Motor neuron (in vitro differentiated cells): ENCODE measurements at places on chromosomes 4 and X. TPM values are rescaled to one million over a fixed set of nuclear protein-coding genes. Genes with fewer than 3 reads are reported as not detected.
A peak's percentile ranks its signal among the peaks of the same experiment; 100 is the strongest.

Gene MAGEA8
- total RNA-seq, result 0.24 TPM in 1 of 2 replicates, not detected in the other

Gene ZNF732
- 0.43 and 0.52 TPM in 2 replicates for total RNA-seq

Gene POF1B
- total RNA-seq, result 0.14 and 0.19 TPM in 2 replicates

GRCh38 chr4:139619644-139620043 is 46.0 kb upstream of the MGST2 start:
- ATAC-seq, result peak; percentile 77

Gene TMEM255A
- total RNA-seq, result 11.3 and 13.6 TPM in 2 replicates

Gene CEP44
- total RNA-seq, result 17.0 and 18.9 TPM in 2 replicates

DNA sequence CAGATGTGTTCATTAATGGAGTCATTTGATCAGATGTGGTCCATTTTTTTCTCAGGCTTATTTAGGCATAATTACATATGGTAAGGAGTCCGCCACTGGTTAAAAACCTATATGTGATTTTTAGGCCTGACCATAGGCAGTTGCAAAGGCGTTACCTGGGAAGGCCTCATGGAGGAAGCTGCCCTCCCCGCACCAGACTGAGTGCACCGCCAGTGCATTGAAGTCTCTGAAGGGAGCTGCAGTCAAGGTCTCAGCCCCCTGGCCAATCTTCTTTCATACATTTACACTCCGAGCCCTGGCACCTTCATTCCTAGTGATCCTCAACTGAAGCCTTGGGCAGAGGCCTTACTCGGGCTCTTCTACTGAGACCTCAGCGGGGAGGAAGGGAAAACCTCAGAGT is 898.2 kb upstream of the AGA start:
- no peak for ATAC-seq

Gene GPC3
- total RNA-seq, result 3.4 and 4.3 TPM in 2 replicates

- ATAC-seq, result peak; percentile 50
Observed at GRCh38 chrX:41449615-41450014, 2.5 kb downstream of the NYX start.

- peak; percentile 50 for ATAC-seq
Observed at GRCh38 chr4:165464813-165465381, 86.1 kb downstream of the CPE start.

DNA sequence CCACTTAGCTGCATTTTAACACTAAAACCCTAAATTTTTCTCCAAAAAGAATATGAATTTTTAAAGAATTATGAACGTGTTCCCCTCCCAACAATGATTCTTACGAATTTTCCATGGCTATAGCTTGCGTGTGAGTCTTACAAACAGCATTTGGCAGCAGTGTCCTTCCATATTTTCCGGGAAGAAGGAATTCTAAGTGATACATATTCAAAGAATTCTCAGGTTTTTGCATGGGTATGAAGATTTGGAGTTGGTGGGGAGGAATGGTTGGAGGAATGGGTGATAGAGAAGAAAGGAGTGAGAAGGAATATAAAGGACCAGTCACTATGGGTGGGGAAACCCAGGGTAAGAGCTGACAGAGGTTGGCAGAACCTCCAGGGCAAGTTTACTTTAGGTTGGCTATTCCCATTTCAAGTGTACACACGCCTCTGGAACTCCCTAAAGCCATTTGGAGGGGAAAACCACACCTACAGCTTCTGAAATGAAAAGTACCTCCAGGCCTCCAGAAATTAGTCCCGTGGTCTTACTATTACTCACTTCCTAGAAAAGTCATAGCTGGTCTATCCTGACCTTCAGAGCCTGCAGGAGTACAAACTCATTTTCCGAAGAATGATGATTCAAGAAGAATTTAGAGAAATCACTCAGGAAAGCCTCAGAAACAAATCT is 420.8 kb upstream of the DIPK2B start:
- ATAC-seq, result no peak

- no peak for ATAC-seq
Observed at GRCh38 chr4:182246401-182247205, 3.4 kb downstream of the TENM3 start.

Gene GRIA3
- 6.8 and 10.0 TPM in 2 replicates for total RNA-seq

DNA sequence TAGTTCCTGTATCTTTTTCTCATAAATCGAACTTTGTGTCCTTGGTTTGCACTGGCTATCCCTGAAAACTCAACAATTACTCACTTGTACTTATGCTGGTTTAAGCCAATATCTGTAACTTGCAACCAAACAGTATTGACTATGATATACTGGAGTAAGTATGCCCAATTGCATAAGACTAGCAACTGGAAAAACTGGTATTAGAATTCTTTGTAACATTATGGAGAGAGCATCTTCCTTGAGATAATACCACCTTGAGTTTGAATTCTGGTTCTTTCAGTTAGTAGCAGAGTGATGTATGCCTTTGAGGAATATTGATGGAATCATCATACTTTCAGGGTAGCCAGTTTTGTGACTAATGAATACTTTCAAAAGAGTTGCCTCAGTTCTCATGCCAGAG is 28.1 kb downstream of the BMP3 start:
- ATAC-seq, result no peak

DNA sequence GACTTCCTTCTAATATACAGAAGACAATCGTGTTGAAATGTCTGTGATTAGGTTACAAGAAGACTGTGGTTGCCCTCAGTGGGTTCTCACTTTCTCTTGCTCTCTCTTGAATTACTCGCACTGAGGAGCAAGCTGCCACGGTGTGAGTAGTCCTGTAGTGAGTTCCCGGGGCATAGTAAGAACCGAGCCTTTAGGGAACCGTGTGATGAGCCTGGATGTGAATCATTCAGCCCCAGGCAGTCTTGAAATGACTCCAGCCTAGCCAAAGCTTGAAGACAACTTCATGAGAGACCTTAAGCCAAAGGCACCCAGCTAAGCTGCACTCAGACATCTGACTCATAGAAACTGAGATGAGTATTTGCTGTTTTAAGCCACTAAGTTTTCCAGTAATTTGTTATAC is 292.7 kb downstream of the SPOCK3 start:
- ATAC-seq, result no peak

Gene NPFFR2
- total RNA-seq, result 0.58 and 0.85 TPM in 2 replicates

- no peak for ATAC-seq
Observed at GRCh38 chr4:119663160-119663788, 34.7 kb upstream of the PDE5A start.

Gene IBSP
- total RNA-seq, result 0.16 TPM in 1 of 2 replicates, not detected in the other

Gene PCDH7
- total RNA-seq, result 37.1 TPM in 2 replicates

- ATAC-seq, result no peak
Observed at GRCh38 chr4:121408-122084, 2.8 kb upstream of the ZNF718 start.

Gene OPHN1
- total RNA-seq, result 5.5 and 9.2 TPM in 2 replicates

Gene GNRHR
- 0.61 and 1.1 TPM in 2 replicates for total RNA-seq

DNA sequence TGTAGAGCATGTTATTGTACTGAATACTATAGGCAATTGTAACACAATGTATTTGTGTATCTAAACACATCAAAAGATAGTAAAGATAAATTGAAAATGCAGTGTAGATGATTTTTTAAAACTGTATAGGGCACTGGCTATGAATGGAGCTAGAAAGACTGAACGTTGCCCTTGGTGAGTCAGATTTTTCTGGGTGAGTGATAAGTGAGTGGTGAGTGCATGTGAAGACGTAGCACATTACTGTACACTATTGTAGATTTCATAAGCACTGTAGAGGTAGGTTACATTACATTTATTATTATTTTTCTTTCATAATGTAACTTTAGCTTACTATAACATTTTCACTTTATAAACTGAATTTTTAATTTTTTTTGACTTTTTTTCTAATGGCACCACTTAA is 1491.6 kb downstream of the TECRL start:
- ATAC-seq, result no peak

- no peak for ATAC-seq
Observed at GRCh38 chr4:55874831-55875230, 21.4 kb downstream of the EXOC1 start.

GRCh38 chrX:15465896-15466651 is 27.1 kb downstream of the PIR start:
- ATAC-seq, result no peak

GRCh38 chr4:770022-770421 is 55.9 kb downstream of the CPLX1 start:
- ATAC-seq, result no peak

Gene GYG2
- 5.9 and 6.2 TPM in 2 replicates for total RNA-seq

- no peak for ATAC-seq
Observed at GRCh38 chr4:60366661-60367060, 833.5 kb upstream of the ADGRL3 start.
